ENCODE measurements at places on chromosomes 2 and 18. TPM values are rescaled to one million over a fixed set of nuclear protein-coding genes. Genes with fewer than 3 reads are reported as not detected.
A peak's percentile ranks its signal among the peaks of the same experiment; 100 is the strongest.

GRCh38 chr18:79869591-79870300 is 72.0 kb downstream of the KCNG2 start:
- no peak overlapping the region for H3K27ac ChIP-seq
- H3K27me3 ChIP-seq: peaks cover 28% of the 10 kb centered on the region
- H3K4me1 ChIP-seq: no peaks in the 10 kb centered on the region
- H3K36me3 ChIP-seq: no peaks in the 10 kb centered on the region

DNA sequence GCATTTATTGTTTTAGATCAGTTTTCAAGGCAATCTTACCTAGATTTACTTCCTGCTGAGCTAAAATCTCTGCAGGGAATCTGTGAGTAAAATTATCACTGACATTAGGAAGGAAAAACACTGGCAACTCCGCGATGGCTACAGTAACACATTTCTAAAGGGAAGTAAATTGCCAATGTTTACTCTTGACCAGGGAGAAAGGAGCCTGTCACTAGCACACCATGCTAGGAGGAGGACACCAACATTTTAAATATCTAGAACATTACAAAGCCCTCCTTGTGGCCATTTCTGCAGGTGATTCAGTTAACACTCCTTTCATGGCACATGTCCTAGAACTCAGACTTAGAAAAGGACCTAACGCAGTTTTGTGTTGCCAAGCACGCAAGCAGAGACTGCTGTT is 58.4 kb downstream of the TCF4 start:
- DNase-seq: no peak
- H3K27me3 ChIP-seq: no peaks in the 10 kb centered on the region
- H3K27ac ChIP-seq: no peak overlapping the region
- H3K4me1 ChIP-seq: peaks cover 10% of the 10 kb centered on the region
- no peak overlapping the region for H3K4me3 ChIP-seq

- H3K27ac ChIP-seq: no peak overlapping the region
- H3K4me3 ChIP-seq: no peak overlapping the region
- no peaks in the 10 kb centered on the region for H3K36me3 ChIP-seq
- no peaks in the 10 kb centered on the region for H3K27me3 ChIP-seq
- DNase-seq: no peak
These were observed 13.9 kb upstream of the VRK2 start for GRCh38 chr2:58032764-58033080.

DNA sequence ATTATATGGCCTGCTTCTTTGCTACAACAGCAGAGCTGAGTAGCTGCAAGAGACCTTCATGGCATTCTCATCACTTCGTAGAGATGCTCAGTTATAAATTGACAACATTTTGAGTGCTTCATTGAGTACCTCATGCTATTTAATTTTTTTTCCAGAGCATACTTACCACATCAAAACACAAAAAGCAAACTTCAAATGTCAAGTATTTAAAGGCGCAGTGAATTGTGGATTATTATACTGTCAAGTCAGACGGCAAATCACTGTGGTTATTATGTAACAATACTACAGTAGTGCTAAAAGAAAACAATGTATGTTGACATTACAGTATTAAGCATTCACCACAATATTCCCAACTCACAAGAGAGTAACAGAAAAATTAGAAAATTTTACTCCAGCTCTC is 12.5 kb downstream of the ZC3H8 start:
- H3K27me3 ChIP-seq: no peaks in the 10 kb centered on the region
- no peak overlapping the region for H3K27ac ChIP-seq
- H3K4me3 ChIP-seq: no peak overlapping the region
- no peak for DNase-seq
- no peaks in the 10 kb centered on the region for H3K4me1 ChIP-seq

DNA sequence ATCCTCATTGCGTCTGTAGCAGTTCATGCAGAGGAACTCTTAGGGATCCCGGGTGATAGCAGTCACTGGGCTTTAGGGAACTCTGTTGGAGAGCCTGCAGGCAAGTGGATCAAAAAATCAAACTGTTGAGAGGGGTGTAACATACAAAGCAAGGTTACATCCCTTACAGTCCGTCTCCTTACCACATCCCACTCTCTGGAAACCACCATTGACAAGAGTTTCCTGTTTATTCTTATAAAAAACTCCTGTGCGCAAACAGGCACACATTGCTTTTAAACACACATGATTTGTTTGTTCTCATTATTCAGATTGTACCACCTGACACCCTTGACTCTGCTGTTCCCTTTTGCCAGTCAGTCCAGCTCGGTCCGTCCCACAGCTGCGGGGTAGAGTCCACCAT is 137.7 kb downstream of the LTBP1 start:
- no peaks in the 10 kb centered on the region for H3K27me3 ChIP-seq
- no peak for DNase-seq
- no peaks in the 10 kb centered on the region for H3K36me3 ChIP-seq
- no peak overlapping the region for H3K27ac ChIP-seq

DNA sequence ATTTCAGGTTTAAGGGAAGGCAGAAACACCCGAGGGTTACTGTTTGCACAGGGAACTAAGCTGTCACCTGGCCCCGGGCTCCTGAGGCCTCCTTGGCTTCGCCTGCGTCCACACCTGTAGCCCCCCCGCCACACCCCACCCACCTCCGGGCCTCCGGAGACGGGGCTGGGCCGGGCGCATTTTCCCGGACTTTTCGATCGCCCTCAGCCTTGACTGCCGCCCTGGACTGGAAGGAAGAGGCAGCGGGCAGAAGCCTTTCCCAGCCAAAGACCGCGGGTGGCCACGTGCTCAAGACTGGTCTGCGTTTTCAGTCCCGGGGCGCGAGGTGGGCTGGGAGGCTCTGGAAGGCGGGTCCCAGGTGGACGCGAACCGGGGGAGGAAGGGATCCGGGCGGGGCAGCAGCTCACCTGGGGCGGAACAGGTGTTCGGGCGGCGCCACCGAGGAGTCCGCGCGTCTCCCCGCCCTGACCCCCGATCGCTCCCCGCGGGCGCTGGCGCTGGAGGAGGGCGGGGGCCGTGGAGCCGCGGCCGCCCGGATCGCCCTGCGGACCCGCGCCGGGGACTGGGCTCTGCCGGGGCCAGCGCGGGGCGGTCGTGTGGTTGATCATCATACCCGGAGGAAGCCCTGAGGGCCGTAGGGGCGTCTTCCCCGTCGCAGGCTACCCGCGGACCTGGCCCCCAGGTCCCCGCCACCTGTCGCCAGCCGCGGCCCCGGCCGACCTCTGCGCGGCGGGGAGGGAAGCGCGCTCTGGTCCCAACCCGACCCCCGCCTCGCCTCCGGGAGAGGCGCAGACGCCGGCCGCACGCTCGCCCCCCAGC is 3.2 kb downstream of the ID2 start:
- H3K4me1 ChIP-seq: peaks cover 25% of the 10 kb centered on the region
- H3K27me3 ChIP-seq: no peaks in the 10 kb centered on the region
- peak; percentile 83 for DNase-seq
- H3K27ac ChIP-seq: peak overlapping the region; percentile 96

GRCh38 chr2:161052214-161052613 is 108.0 kb upstream of the TANK start:
- H3K4me3 ChIP-seq: no peak overlapping the region
- DNase-seq: no peak
- no peak overlapping the region for H3K27ac ChIP-seq
- H3K27me3 ChIP-seq: no peaks in the 10 kb centered on the region

DNA sequence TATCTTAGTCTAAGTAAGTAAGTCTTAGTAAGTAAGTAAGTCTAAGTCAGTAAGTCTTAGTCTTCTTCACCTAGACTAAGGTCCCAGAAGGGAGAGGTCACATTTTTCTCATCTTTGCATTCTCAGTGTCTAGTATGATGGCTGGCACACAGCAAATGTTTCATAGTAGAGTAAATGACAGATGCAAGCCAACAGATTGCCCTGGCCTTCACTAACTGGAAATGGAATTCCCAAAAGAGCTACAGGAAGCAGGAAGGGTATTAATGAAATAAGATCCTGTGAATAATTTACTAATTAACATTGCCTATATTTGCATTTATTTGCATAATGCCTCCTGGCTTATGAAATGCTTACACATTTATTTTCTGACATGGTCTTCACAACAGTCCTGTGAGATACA is 221.6 kb downstream of the RAD51AP2 start:
- H3K4me3 ChIP-seq: no peak overlapping the region
- no peak overlapping the region for H3K27ac ChIP-seq
- DNase-seq: no peak
- H3K36me3 ChIP-seq: no peaks in the 10 kb centered on the region

- no peaks in the 10 kb centered on the region for H3K4me1 ChIP-seq
- DNase-seq: no peak
- H3K36me3 ChIP-seq: no peaks in the 10 kb centered on the region
- no peak overlapping the region for H3K27ac ChIP-seq
These were observed 474.1 kb downstream of the IRS1 start for GRCh38 chr2:226325526-226325925.

GRCh38 chr2:7205151-7205830 is 288.1 kb downstream of the RNF144A start:
- no peak for DNase-seq
- no peaks in the 10 kb centered on the region for H3K36me3 ChIP-seq
- no peak overlapping the region for H3K4me3 ChIP-seq
- H3K27ac ChIP-seq: no peak overlapping the region
- H3K4me1 ChIP-seq: peaks cover 7% of the 10 kb centered on the region

DNA sequence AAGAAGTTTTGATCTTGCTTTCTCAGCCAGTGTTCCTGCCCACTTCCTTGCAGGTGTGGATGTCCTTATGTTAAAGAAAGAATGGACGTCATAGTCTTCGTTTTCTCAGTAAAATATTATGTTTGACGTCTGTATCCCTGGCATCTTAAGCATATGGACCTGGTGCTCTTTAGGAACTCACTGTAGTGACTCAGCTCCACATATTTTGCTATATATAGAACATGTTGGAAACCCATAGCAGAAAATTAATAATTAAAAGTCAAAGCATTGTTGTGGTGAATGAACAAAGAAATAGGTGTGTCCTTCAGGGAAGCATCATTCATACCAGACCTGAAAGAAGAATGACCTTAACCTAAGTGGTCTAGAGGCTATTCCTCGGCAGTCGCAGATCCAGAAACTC is 196.1 kb downstream of the MCFD2 start:
- H3K27me3 ChIP-seq: no peaks in the 10 kb centered on the region
- H3K27ac ChIP-seq: peak overlapping the region; percentile 13
- no peaks in the 10 kb centered on the region for H3K4me1 ChIP-seq

DNA sequence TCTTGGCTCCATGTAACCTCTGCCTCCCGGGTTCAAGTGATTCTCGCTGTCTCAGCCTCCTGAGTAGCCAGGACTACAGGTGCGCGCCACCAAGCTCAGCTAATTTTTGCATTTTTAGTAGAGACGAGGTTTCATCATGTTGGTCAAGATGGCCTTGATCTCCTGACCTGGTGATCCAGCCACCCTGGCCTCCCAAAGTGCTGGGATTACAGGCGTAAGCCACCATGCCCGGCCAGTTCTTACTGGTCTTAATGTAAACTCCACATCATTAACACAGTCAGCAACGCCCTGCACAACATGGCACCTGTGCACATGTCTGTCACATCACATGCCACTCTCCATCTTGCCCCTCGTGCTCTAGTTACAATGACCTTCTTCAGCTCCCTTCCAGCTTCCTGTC is 5.8 kb upstream of the KIF3C start:
- H3K4me1 ChIP-seq: no peaks in the 10 kb centered on the region
- H3K4me3 ChIP-seq: no peak overlapping the region
- H3K27ac ChIP-seq: no peak overlapping the region
- DNase-seq: no peak
- H3K36me3 ChIP-seq: no peaks in the 10 kb centered on the region
- H3K27me3 ChIP-seq: no peaks in the 10 kb centered on the region

- DNase-seq: no peak
- H3K4me3 ChIP-seq: no peak overlapping the region
- no peak overlapping the region for H3K27ac ChIP-seq
These were observed 147.3 kb upstream of the DLX2 start for GRCh38 chr2:172249986-172250385.

DNA sequence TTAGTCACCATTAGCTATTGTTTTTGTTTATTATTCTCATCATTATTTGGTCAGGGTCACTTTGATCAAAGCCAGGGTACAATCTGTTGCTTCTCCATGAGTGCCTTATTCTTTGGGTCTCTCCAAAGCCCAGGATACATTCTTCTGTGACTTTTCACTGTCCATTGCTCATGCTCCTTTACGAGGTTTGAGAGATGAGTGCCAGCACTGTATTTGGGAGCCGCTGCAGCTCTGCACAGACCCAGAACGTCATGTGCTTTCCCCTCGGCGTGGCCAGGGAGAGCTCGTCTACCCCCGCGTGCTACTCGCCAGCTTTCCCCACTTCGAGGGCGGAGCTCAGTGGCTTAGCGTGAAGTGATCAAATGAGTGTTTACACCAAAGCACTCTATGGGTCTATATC is 123.7 kb downstream of the COL6A3 start:
- peak overlapping the region; percentile 89 for H3K27ac ChIP-seq
- H3K27me3 ChIP-seq: no peaks in the 10 kb centered on the region
- H3K36me3 ChIP-seq: no peaks in the 10 kb centered on the region
- no peak overlapping the region for H3K4me3 ChIP-seq
- peaks cover 55% of the 10 kb centered on the region for H3K4me1 ChIP-seq

DNA sequence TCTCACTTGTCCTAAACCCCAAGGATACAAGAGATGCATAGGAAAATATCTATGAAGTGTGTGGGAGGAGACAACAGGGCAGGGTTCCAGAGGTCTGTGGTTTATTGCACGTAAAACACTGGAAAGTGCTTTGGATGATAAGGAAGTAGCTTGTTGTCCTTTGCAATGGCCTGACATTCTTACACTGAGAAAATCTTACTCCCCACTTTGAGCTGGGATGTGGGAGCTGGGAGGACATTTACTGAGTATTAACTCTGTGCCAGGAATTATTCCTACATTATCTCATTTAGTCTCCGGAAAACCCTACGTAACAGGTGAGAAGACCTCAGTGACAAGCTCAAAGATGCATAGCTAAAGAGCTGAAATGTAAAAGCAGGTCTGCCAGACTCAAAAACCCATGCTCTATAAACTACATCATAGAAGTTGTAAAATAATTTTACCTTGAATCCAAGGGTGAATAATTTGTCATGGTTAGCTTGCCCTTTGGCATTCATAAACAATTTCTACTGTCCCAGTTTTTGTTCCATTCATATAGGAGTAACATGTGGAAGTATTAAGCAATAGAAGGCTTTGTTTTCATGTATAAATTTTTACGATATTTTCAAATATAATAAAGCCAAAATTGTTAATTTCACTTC is 9.2 kb upstream of the GALNT3 start:
- H3K36me3 ChIP-seq: no peaks in the 10 kb centered on the region
- H3K4me3 ChIP-seq: no peak overlapping the region

- H3K27ac ChIP-seq: no peak overlapping the region
- no peak overlapping the region for H3K4me3 ChIP-seq
- H3K27me3 ChIP-seq: no peaks in the 10 kb centered on the region
- no peaks in the 10 kb centered on the region for H3K4me1 ChIP-seq
These were observed 50.4 kb upstream of the EPAS1 start for GRCh38 chr2:46246790-46247189.

Gene DHX57
- total RNA-seq: 11.3 TPM

Gene ITGA4
- total RNA-seq: 14.6 TPM

Gene TMEM178A
- total RNA-seq: 6.1 TPM

Gene KCNE4
- total RNA-seq: 6.4 TPM

Gene DUSP2
- total RNA-seq: 6.7 TPM

Gene LOXHD1
- total RNA-seq: not detected

Gene B3GNT7
- 2.9 TPM for total RNA-seq

All from sigmoid colon (tissue), 7 donors.